ENCODE measurements at places on chromosomes 1 and 21. TPM values are rescaled to one million over a fixed set of nuclear protein-coding genes. Genes with fewer than 3 reads are reported as not detected.

ZNF593 gene
- total RNA-seq = 15.6 TPM

GNAT2 gene
- total RNA-seq = 0.49 TPM

TNFAIP8L2 gene
- not detected for total RNA-seq

UAP1 gene
- total RNA-seq = 48.1 TPM

FGGY gene
- 15.7 TPM for total RNA-seq

SLC22A15 gene
- total RNA-seq = 0.16 TPM

FNDC10 gene
- 0.94 TPM for total RNA-seq

OR14K1 gene
- not detected for total RNA-seq
